ENCODE measurements at places on chromosomes 16 and 17.
A peak's percentile ranks its signal among the peaks of the same experiment; 100 is the strongest.

DNA sequence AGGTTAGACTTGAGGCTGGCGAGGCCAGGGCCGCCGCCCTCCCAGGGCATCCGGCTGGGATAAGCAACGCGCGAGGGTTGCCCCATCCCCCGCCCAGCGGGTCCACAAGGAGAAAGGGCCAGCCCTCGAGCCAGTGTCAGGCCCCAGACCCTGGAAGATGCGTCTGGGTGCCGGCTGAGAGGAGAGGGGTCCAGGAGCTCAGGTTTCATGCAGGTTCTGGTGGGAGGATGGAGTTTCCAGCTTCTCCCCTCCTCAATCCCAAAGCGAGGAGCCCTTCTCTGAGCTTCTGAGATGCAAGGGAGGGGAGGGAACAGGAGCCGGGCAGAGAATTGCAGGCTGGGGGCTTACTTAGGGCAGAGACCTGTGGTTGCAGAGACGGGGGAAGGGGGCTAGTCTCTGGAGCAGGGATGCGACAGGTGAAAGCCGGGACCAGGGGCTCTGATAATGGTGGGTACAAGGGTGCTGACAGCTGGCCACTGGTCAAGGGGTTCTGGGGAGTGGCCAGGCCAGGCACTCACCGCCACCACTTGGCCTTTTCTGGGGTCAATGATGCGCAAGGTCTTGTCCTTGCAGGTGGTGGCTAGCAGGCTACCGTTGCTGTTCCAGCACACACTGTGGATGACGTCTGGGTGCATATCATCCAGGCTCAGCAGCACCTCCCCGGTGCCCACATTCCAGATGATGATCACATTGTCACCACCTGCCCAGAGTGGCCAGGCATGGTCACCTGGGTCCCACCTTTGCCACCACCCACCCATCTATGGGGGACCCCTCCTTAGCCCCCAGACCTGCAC is 4.2 kb downstream of the CORO6 start:
- no peak for DNase-seq

- no peak for DNase-seq
These were observed 500.4 kb upstream of the PSMD7 start for GRCh38 chr16:73796241-73796640.

DNA sequence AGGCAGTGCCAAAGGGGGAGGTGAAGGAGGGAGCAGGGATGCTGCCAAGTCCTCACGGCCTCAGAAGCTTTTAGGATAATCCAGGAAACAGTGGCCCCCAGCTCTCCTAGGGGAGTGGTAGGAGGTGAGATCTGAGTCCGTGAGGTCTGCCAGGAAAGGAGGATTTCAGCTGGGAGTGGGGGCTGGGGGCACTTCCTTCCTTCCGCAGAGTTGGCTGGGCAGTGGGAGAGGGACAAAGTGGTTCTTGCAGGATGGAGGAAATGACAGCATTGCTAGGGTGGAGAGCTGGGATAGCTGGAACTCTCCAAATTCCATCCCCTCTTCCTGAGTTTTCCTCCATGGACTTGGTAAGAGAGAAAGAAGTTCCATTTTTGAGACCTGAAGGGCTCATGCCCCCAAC is 4.8 kb upstream of the SP6 start:
- DNase-seq = no peak

- no peak for DNase-seq
These were observed 141.7 kb downstream of the MRM1 start for GRCh38 chr17:36743130-36743529.

- DNase-seq = peak; percentile 97
These were observed 22.8 kb downstream of the NUP85 start for GRCh38 chr17:75228305-75228704.
